ENCODE measurements at places on chromosomes 7 and 10. TPM values are rescaled to one million over a fixed set of nuclear protein-coding genes. Genes with fewer than 3 reads are reported as not detected.

The SLC13A4 gene
- not detected for total RNA-seq

The MSMB gene
- total RNA-seq: 4.0 TPM

The C10orf95 gene
- total RNA-seq: 0.82 TPM

The LMOD2 gene
- not detected for total RNA-seq

The NEUROG3 gene
- not detected for total RNA-seq

DNA sequence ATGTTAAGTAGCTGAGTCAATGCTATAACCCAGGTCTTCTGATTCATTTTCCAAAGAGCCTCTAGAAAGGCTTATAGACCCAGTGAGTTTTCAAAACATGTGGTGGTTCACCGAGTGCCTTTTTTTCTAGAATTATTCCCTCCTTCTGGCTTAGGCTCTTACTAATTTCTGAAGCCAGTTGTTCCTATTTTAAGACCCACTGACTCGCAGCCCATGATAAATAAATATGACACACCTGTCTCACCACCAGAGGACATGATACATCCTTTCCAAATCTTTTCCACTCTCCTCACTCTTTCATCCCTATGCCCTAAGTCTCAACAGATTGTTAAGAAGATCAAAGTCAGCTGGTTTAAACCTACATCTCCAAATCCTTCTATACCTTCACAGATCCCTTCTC lies 126.0 kb upstream of the WNT16 start:
- no peak for DNase-seq

- DNase-seq: no peak
Measured at GRCh38 chr10:102741726-102742237, 2.0 kb upstream of the WBP1L start.

- no peak for DNase-seq
Measured at GRCh38 chr7:46675456-46675855, 754.4 kb upstream of the IGFBP3 start.

GRCh38 chr10:5805711-5806110 lies 7.5 kb downstream of the GDI2 start:
- DNase-seq: no peak

GRCh38 chr10:14564268-14564744 lies 210.4 kb downstream of the FAM107B start:
- no peak for DNase-seq

DNA sequence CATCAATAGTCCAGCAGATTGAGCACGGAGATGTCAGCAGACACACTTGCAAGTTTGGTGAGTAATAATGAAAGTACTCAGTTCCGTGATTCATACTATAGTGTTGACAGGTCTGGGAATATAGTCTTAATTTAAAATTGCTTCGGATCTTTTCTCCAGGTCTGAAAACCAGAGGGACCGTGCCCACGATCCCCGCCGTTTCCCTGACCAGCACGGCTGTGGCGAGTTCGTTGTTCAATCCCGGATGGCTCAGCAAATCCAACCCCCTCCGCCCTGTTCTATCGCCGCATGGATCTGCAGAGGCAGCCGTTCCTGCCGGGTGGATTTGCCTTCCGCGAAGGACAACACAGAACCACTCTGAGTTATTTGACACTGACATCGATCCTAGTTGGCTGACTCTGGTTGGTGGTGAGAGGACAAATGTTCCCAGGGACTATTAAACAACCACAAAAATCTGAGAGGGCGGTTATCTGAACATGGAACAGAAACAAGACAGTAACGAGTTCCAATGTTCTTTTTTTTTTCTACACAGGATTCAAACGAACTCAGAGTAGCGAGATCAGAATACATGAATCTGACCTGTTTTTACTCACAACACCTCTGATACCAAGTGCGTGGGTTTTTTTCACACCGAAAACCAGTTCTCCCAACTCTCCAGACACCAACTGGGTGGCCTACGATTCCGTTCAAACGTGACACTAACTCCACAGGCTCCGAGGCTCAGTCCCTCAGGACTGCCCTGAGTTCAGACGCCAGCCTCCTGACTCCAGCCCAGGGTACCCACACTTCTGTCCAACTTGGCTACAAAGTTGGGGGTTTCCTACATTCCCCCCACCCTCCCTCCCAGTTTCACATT lies 52.7 kb downstream of the RBM17 start:
- DNase-seq: no peak

- DNase-seq: no peak
Measured at GRCh38 chr7:69104023-69104422, 494.3 kb upstream of the AUTS2 start.
